ENCODE measurements at places on chromosomes 2 and 18.

DNA sequence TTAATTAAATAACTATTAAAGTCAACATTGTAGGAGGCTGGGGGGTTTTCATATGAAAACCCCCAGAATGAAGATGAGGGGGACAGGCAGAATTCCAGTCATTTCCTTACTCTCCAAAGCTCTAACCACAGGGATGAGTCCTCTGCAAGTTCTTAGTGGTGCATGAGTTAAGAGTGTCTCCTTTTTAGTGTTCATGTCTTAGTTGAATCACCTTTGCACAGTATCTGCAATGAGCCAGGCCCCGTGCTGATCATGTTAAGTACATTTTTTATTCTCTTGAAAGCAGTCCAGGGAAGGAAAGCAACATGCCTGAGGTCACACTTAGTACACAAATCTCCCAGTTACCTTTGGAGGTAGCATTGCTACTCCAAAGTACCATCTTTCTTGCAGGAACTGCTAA lies 25.7 kb upstream of the MSGN1 start:
- no peak for DNase-seq

DNA sequence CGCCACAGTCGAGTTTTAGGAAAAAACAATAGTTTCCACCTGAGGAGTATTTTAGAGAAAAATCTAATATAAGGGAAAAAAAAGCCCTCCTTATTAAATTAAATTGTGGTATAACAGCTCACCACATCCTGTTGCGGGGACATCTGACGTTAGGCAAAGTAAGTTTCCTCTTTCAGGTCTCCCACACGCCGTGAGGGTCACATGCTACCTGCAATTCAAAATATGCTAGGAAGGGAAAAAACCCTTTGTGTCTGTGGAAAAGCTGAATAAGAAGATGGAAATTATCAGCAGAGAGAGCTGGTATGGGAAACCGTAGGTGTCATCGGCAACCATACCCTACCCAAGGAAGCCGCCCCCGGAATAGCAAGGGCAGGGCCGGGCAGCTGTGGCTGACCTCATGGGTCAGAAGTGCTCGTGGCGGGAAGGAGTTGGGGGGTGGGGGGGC lies 128.0 kb downstream of the NFATC1 start:
- no peak for DNase-seq

DNA sequence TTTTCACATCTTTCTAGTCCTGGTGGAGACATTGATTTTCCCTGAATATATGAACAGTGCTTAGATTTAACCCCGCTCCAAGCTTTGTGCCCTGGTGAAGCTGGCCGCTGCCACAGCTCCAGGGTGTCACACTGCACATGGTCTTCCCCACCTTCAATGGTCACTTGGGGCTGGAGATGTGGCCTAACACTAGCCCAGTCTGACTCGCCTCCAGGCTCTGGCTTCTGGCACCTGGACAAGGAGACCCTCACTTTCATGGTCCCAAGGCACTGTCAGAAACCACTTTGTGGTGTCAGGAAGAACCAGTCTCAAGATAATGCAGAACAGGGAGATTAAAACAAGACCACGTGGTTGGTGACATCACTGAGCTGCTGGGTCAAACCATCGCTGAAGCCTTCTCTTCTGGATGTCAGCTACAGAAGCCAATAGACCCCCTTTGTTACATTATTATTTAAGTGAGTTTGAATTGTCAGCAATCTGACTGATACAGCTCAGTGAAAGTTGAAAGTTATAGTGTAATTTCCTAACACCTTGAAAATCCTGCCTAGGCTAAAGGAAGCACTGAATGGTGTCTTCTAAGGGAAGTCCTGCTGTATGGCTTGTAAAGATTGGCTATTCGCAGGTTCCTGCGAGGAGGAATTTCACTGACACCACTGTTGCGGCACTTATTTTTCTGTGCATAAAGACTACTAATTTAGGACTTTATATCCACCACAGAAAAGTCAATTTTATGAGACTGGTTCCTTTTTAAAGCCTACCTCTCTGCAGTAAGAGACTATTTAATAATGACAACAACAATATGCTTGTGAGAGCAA lies 55.0 kb upstream of the CTDP1 start:
- DNase-seq = no peak

- no peak for DNase-seq
Measured at GRCh38 chr2:23008440-23008839, 376.5 kb upstream of the KLHL29 start.

- peak; percentile 67 for DNase-seq
Measured at GRCh38 chr2:120675460-120676130, 60.1 kb upstream of the GLI2 start.

- no peak for DNase-seq
Measured at GRCh38 chr2:184039493-184039892, 558.8 kb upstream of the ZNF804A start.

GRCh38 chr2:219084791-219085190 lies 24.1 kb upstream of the IHH start:
- no peak for DNase-seq

DNA sequence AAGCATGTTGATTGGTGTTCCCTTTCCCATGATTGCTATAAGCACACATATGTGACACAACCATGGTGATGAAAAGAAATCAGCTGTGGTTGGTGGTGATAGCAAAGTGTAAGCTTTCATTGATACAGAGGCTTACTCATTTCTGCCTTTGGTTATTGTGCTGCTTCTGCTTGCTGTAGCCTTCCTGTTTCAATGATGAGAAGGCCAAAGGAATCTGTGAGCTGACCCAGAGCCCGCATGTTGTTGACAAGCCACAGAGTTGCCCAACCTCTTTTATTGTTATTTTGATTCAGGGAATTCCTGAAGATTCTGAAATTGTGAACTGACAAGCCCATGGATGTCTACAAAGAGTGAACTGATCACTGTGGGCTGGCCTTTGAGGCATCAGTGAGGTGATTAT lies 164.4 kb downstream of the TMEFF2 start:
- DNase-seq = no peak

DNA sequence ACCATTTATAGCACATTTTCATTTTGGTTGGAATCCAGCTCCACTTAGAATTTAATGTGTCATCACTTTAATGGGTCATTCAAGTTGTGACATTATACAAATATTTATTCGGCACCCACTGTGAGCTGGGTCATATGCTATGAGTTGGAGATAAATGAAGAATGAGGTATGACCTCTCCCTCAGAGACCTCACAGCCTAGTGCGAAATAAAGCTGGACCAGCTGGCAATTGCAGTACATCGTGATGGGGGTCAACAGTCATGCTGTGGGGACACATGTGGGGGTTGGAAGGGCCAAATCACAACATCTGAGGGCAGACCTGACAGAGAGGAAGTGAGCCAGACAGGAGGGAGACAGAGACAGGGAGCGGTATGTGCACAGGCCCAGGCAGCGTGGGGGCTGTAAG lies 175.4 kb downstream of the MAIP1 start:
- DNase-seq = no peak

DNA sequence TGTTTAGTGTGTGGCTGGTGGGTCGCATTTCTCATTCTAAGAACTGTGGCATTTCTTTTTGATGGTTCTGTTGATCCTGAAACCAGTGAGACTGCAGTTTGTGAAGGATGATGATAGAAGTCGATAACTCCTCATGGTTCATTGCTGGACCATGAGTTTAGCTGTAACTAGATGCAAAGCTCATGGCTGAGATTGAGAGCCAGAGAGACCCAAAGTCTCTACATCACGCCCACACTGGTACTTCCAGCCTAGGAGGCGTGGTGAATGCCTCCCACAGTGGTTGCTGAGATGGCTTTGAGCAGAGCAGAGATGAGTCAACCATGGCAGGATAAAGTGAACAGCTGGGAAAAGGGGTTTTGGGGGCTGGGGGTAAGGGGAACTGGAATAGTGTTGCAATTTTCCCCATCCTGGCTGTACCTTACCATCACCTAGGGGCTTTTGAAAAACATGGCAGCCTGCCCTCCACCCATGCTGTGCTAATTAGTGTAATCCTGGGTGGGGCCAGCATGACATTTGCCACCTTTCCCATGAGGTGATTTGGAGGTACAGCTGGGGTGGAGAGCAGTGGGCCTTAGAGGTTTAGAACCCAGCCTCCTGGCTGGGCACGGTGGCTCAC lies 24.1 kb downstream of the INPP4A start:
- no peak for DNase-seq

- DNase-seq = peak; percentile 26
Measured at GRCh38 chr18:8705961-8706790, 820 bp downstream of the MTCL1 start.

- DNase-seq = no peak
Measured at GRCh38 chr2:240529344-240529999, 28.3 kb downstream of the ANKMY1 start.

DNA sequence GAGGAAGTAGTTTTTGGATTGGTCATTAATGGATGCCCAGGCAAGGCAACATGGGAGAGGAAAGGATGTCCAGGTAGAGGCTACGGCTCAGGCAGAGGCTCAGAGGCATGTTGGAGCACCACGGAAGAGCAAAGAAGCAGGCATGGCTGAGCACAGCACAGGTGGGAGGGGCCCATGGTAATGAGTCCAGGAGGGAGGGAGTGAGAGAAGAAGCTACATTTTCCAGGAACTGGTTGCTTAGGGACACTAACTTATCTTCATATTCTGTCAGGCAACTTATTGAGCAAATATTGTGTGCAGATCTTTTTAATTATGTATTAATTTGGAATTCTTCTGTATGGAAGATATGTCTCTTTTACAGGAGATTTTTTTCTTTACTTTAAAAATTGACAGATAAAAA lies 42.2 kb downstream of the ARHGEF4 start:
- no peak for DNase-seq

DNA sequence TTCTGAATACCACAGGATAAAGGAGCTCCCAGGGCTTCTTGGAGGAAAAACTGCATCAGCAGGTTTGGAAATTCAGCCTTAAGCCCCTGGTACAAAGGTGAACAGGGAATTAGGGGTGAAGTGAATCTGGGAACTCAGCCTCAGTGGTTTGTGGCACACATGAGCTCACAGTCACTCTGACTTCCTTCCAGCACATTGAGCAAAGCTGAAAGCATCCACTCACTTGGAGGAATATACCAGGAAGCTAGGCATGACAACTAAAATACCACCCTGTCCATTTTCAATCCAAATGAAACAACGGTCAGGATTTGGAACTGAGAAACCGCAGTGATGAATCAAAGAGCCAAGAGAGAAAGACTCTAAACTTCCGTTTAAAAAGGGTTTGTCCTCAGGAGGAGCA lies 216.1 kb downstream of the ICOS start:
- no peak for DNase-seq

GRCh38 chr2:25825238-25825637 lies 53.0 kb downstream of the ASXL2 start:
- no peak for DNase-seq

DNA sequence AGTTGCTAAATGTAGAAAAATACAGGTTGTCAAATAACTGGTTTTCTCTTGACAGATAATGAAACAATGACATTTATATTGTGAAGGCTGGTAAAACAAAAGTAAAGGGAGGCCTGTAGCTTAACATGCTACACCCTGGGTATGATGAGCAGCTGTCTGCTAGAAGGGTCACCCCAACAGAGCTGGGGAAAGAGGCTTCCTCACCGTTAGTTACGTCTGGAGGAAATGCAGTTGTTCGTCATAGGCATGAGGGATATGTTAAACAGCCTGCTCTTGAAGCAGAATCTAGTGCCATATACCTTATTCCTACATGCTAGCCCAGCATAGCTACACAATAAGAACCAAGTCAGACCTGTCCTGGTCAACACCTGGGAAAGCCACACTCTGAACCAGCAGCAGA lies 49.9 kb downstream of the LPIN2 start:
- DNase-seq = no peak

GRCh38 chr2:152508446-152508845 lies 173.5 kb downstream of the FMNL2 start:
- no peak for DNase-seq

DNA sequence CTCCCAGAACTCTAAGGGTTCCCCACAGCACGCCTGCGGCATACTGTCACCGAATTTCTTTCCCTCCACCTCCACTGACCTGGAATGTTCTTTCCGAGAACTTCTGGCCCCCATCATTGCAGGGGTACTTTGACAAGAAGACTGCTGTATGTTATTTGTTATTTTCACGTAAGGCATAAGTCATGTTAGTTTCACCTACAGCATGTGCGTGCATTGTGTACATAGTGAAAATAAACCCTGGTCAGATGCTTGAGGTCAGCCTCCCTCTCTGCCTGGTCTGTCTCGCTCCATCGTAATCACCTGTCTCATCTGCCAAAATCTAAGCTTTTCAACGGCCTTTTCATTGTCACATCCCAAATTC lies 4.1 kb downstream of the ABCG8 start:
- DNase-seq = no peak

DNA sequence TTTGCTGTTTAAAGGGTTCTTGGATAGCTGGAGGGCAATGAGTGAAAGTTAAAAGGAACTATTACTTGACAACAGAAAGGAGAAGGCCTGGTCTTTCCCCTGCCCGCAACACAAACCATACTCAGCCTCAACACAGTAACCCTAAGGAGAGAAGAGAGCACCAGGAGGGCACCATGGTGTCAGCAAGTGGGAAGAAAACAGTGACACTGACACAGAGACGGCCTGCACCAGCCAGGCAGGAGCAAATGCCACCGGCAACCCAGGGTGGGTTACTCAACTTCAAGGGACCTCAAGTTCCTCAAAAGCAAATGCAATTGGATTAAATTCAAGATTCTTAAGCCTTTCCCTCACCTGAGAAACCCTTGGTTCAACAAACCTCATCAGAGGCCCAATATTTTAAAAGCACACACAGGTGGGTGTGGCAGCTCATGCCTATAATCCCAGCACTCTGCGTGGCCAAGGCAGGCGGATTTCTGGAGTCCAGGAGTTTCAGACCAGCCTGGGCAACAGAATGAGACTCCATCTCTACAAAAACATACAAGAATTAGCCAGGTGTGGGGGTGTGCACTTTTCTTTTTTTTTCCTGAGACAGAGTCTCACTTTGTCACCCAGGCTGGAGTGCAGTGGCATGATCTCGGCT lies 52.3 kb downstream of the TFCP2L1 start:
- DNase-seq = no peak

GRCh38 chr2:7011356-7012083 lies 94.3 kb downstream of the RNF144A start:
- no peak for DNase-seq

GRCh38 chr2:14616342-14616741 lies 16.2 kb upstream of the LRATD1 start:
- DNase-seq = no peak

- peak; percentile 61 for DNase-seq
Measured at GRCh38 chr2:42835577-42836371, 43.4 kb upstream of the HAAO start.

GRCh38 chr2:99481527-99481926 lies 8.3 kb downstream of the REV1 start:
- DNase-seq = no peak

DNA sequence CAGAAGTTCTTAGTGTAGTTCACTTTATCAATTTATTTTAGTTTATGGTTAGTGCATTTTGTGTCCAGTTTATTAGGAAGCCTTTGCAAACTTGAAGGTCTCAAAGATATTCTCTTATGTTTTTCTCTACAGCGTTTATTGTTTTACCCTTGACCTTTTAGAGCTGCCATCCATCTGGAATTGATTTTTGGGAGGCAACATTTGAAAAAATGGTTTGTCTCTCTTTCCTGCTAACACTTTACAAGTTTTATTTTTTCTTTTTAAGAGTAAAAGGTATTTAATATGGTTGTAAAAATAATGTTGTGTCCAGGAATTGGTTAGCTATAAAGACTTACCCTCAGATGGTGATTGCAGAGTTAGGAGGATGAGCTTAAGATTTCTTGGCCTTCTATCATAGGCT lies 14.0 kb downstream of the GORASP2 start:
- no peak for DNase-seq
